ENCODE measurements at places on chromosomes 7 and 10.

DNA sequence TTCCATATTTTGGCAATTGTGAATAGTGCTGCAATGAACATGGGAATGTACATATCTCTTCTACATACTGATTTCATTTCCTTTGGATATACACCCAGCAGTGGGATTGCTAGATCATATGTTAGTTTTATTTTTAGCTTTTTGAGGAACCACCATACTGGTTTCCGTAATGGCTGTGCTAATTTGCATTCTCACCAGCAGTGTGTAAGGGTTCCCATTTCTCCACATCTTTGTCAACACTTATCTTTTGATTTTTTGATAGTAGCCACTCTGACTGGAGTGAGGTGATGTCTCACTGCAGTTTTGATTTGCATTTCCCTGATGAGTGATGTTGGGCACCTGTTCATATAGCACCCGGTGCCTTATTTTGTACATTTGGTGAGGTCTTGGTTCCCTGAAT is 519.6 kb downstream of the REEP3 start:
- no peak for DNase-seq

DNA sequence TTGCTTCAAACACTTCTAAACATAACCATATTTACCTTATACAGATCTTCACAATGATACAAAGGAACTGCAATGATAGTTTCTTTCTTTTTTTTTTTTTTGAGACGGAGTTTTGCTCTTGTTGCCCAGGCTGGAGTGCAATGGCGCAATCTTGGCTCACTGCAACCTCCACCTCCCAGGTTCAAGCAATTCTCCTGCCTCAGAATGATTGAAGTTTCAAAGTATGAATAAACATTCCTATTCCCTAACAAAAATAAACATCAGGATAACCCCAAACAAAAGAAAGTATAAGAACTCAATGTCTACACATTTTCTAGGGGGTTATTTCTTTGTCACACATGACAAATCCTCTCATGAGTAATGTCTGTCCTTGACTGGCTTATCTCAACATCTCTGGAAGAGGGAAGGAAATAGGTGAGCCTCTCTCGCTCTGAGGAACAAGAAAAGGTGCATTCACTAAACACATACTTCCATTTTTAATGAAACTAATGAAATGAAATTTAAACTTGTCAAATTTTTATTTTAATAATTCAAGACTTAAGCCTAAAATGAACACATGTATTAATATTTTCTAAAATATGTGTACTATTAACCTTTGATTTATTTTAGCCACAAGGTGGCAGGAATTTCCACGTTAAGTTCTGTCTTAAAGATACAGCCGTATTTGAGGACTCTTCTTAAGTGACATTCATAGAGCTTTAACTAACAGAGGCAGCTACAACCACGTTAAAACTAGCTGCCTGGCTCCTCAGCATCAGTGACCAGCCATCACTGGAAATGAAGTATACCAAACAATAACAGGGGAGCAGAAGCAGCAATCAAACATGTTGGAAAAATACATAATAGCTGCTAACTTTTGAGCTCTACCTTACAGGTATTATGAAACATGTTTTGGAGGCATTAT is 58.3 kb downstream of the MALSU1 start:
- DNase-seq = no peak

DNA sequence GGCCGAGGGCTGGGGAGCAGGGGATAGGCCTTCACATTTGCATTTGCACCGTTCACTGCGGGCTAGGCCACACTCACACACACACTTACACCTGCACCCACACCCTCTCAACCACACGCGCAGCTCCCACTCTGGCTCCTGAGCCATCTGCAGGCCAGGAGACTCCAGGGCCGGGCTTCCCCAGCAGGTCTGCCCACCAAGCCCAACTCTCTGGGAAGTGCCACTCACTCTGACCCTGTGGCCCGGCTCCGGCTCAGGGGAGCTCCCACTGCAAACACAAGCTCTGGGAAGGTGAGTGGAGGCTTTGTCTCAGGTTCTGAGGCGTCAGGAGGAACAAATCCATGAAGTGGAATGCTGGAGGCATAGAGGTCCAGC is 157.9 kb downstream of the NRF1 start:
- DNase-seq = no peak

DNA sequence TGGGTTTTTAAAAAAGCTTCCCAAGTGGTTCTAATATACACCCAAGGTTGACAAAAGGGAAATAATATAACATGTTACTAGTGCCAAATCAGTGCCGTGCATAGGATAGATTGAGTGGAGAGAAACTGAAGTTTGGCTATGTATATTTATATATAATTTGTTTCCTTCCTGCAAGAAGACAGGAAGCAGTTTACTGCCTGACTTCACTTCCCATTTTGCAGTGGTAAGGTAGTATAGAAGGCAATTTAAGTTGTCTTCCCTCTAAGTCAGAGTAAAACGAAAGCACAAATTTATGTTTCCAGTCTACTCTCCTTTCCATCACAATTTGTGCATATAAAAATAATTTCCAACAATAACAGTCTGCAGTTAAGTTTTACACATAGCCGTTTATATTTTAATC is 3.4 kb upstream of the HYCC1 start:
- no peak for DNase-seq

GRCh38 chr10:96072674-96073073 is 29.3 kb downstream of the CCNJ start:
- DNase-seq = no peak

DNA sequence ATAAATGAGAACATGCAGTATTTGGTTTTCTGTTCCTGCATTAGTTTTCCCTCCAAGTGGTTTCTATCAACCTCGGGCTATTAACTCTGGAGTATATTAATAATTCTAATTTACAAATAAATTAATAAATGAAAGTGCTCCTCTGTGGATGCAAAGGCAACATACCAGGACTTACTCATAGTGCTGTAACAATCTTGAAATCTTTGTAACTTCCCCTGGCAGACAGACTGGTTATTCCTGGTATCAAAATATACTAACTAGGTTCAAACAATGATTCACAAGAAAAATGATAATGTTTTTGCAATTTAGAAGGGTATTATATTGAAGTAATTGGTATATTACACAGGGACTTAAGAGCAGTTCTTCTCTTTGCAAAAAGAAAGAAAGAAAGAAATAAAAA is 177.2 kb downstream of the FANK1 start:
- no peak for DNase-seq

- no peak for DNase-seq
Observed at GRCh38 chr7:432933-433332, 86.7 kb downstream of the PDGFA start.

- no peak for DNase-seq
Observed at GRCh38 chr7:25792586-25792985, 359.4 kb upstream of the NFE2L3 start.

- no peak for DNase-seq
Observed at GRCh38 chr7:142539901-142540300, 209.4 kb upstream of the PRSS1 start.
